ENCODE measurements at places on chromosomes 1 and 21.

GRCh38 chr1:38403667-38404066 lies 357.1 kb upstream of the POU3F1 start:
- no peak for DNase-seq

- no peak for DNase-seq
Measured at GRCh38 chr1:205041998-205042910, 758 bp upstream of the CNTN2 start.

GRCh38 chr1:153769221-153769620 lies 6.0 kb upstream of the SLC27A3 start:
- no peak for DNase-seq

DNA sequence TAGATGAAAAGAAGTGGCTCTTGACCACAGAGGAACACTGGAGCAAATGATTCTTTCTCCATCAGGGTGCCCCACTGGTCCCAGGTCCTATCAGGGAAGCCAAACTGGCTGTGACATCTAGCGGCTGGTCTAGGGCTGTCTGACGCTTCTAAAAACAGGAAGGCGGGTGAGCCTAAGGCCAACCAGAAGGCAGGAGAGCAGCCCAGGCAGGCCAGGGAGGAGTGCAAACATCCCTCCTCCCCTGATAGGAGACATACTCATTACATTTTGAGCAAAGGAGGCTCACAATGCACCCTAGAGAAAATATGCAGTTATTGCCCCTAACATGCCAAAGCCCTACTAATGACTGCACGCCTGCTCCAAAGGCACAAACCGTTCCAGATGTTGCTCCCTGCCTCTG lies 10.4 kb upstream of the FOXE3 start:
- no peak for DNase-seq

GRCh38 chr1:39098546-39099250 lies 72.5 kb downstream of the NDUFS5 start:
- peak; percentile 70 for DNase-seq

- DNase-seq = no peak
Measured at GRCh38 chr1:153540394-153541361, at the start of gene S100A5. Gene S100A5 (minus strand): TSS chr1:153540934. CDS start chr1:153540191, 743 bp downstream.

GRCh38 chr1:43404353-43404752 lies 14.7 kb downstream of the SZT2 start:
- DNase-seq = no peak

DNA sequence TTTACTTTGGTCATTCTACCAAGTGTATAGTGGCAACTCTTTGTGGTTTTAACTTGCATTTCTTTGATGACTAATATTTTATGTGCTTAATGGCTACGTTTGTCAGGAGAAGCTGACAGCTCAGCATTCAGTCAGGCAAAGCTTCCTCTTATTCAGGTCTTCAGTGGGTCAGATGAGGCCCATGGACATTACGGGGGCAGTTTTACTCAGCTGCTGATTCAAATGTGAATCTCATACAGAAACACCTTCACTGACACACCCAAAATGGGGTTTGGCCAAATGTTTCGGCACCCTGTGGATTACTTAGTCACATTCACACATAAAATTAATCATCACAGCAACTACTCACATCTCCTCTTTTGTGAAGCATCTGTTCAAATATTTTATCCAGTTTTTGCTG lies 104.9 kb upstream of the PLD5 start:
- DNase-seq = no peak

GRCh38 chr1:6414443-6414844 lies 5.3 kb downstream of the HES2 start:
- DNase-seq = no peak

Data from nephron progenitor cell (in vitro differentiated cells).